ENCODE measurements at places on chromosomes 16 and 17. TPM values are rescaled to one million over a fixed set of nuclear protein-coding genes. Genes with fewer than 3 reads are reported as not detected.

ADAD2 gene
- total RNA-seq = not detected

SMTNL2 gene
- total RNA-seq = not detected

SLC38A8 gene
- not detected for total RNA-seq

RTN4RL1 gene
- not detected for total RNA-seq

GAST gene
- not detected for total RNA-seq

KRT28 gene
- not detected for total RNA-seq

HS3ST4 gene
- total RNA-seq = not detected

YBX2 gene
- 16.3 TPM for total RNA-seq

CCT6B gene
- total RNA-seq = 0.61 TPM

CLEC3A gene
- total RNA-seq = 71.2 TPM

TP53TG3B gene
- total RNA-seq = not detected

GP1BA gene
- not detected for total RNA-seq

ABCA8 gene
- total RNA-seq = not detected

TM4SF5 gene
- total RNA-seq = 0.61 TPM

All from HT-29 (cell line).